Natural killer cell treated with Interleukin-12 subunit alpha and Interleukin-12 subunit beta and Interleukin-15 and Interleukin-18, amount 100 ng/mL, for 72 hours (primary cell): ENCODE measurements at places on chromosomes 5 and 9.

GRCh38 chr5:95619096-95619495 is 791 bp upstream of the GPR150 start:
- H3K4me3 ChIP-seq: peak overlapping the region; percentile 93
- no peak for DNase-seq
- peaks cover 1% of the 10 kb centered on the region for H3K36me3 ChIP-seq
- no peaks in the 10 kb centered on the region for H3K27me3 ChIP-seq
- H3K27ac ChIP-seq: peak overlapping the region; percentile 63

GRCh38 chr9:3912817-3913216 is 387.0 kb upstream of the RFX3 start:
- no peaks in the 10 kb centered on the region for H3K36me3 ChIP-seq
- H3K4me1 ChIP-seq: peaks cover 3% of the 10 kb centered on the region
- H3K4me3 ChIP-seq: no peak overlapping the region
- H3K27me3 ChIP-seq: peaks cover 21% of the 10 kb centered on the region

DNA sequence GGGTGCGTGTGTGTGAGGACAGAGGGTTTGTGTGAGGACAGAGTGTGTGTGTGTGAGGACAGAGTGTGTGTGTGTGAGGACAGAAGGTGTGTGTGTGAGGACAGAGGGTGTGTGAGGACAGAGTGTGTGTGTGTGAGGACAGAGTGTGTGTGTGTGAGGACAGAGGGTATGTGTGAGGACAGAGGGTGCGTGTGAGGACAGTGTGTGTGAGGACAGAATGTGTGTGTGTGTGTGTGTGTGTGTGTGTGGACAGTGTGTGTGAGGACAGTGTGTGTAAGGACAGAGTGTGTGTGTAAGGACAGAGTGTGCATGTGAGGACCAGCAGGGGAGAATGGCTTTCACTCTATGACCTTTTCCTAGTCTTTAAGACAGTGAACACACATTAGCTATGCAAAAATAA is 63.1 kb upstream of the UBAC1 start:
- H3K4me1 ChIP-seq: peaks cover 20% of the 10 kb centered on the region
- no peak for DNase-seq
- H3K27me3 ChIP-seq: no peaks in the 10 kb centered on the region
- no peak overlapping the region for H3K4me3 ChIP-seq
- no peaks in the 10 kb centered on the region for H3K36me3 ChIP-seq

DNA sequence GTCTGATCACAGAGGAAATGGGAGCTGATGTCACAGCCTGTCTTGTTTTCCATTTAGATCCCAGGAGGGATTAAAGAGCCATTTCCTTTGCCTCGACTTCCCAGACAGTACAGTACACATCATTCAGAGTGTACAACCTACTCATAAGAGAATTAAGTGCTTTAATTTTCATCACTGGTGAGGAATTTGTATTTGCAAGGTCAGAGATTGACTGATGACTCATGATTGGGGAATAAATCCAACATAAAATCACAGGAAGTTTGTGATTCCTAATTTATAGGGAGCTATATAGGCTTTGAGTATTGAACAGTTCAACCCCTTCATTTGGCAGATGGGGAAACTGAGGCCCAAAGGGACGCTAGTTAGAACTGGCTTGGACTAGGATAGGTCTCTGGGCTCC is 4.1 kb upstream of the TOMM5 start:
- H3K27ac ChIP-seq: no peak overlapping the region
- no peaks in the 10 kb centered on the region for H3K36me3 ChIP-seq
- DNase-seq: no peak
- peaks cover 10% of the 10 kb centered on the region for H3K4me1 ChIP-seq
- H3K27me3 ChIP-seq: peaks cover 19% of the 10 kb centered on the region

GRCh38 chr9:123081824-123082223 is 48.4 kb downstream of the GPR21 start:
- no peaks in the 10 kb centered on the region for H3K4me1 ChIP-seq
- no peak overlapping the region for H3K4me3 ChIP-seq
- no peak overlapping the region for H3K27ac ChIP-seq
- H3K36me3 ChIP-seq: peaks cover 17% of the 10 kb centered on the region
- no peaks in the 10 kb centered on the region for H3K27me3 ChIP-seq
- no peak for DNase-seq

DNA sequence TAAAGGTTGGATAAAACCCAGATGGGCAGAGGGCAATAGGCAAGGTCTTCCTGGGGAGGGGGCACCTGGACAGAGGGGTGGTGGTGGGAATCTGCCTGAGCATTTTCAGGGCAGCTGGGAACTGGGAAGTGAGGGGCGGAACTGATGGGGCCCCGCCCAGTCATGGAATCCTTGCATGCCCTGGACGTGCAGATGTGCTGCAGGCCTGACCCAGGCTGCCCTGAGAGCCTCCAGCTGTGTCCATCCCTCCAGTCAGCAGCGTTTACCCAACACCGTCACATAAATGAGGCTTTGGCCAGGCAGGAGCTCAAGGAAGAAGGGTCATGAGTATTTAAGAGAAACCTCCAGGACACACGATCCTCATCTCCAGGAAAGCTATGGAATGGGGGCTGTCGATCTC is 70.3 kb downstream of the DAB2IP start:
- no peak overlapping the region for H3K27ac ChIP-seq
- H3K4me3 ChIP-seq: no peak overlapping the region
- no peaks in the 10 kb centered on the region for H3K27me3 ChIP-seq
- peaks cover 4% of the 10 kb centered on the region for H3K4me1 ChIP-seq
- no peak for DNase-seq

DNA sequence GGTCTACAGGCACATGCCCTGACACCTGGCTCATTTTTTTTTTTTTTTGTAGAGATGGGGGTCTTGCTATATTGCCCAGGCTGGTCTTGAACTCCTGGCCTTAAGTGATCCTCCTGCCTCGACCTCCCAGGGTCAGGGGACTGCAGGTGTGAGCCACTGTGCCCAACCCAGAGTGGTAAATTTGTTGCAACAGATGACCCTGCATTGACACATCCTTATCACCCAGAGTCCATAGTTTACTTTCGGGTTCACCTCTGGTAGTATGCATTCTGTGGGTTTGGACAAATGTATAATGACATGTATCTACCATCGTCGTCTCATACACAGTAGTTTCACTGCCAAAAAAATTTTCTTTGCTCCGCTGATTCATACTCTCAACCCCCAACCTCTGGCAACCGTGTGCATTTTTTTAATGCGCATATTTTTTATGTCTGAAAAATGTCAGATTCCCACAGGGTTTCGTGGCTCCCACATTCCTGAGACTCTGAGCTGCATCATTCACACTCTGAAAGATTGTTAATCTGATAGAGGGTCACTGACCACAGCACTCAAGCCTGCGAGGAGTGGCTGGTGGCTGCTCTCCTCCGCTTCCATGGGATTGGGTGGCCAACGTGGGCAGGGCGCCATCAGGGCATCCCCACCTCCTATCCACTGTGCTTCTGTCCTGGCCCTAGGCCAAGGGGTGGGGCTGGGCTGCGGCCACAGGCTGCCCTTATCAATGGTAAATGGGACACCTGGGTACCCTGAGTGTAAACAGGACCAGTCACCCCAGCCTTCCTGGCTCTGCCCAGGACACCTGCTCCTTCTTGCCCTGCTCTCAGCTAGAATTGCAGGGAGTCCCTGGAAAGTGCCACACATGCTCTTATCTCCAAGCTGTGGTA is 9.6 kb downstream of the NDST1 start:
- DNase-seq: no peak
- H3K36me3 ChIP-seq: no peaks in the 10 kb centered on the region
- no peak overlapping the region for H3K27ac ChIP-seq
- no peak overlapping the region for H3K4me3 ChIP-seq
- peaks cover 1% of the 10 kb centered on the region for H3K4me1 ChIP-seq
- no peaks in the 10 kb centered on the region for H3K27me3 ChIP-seq

GRCh38 chr5:39775086-39775796 is 350.5 kb upstream of the DAB2 start:
- peaks cover 49% of the 10 kb centered on the region for H3K27me3 ChIP-seq
- no peak for DNase-seq
- no peak overlapping the region for H3K4me3 ChIP-seq
- no peaks in the 10 kb centered on the region for H3K36me3 ChIP-seq
- H3K27ac ChIP-seq: no peak overlapping the region

DNA sequence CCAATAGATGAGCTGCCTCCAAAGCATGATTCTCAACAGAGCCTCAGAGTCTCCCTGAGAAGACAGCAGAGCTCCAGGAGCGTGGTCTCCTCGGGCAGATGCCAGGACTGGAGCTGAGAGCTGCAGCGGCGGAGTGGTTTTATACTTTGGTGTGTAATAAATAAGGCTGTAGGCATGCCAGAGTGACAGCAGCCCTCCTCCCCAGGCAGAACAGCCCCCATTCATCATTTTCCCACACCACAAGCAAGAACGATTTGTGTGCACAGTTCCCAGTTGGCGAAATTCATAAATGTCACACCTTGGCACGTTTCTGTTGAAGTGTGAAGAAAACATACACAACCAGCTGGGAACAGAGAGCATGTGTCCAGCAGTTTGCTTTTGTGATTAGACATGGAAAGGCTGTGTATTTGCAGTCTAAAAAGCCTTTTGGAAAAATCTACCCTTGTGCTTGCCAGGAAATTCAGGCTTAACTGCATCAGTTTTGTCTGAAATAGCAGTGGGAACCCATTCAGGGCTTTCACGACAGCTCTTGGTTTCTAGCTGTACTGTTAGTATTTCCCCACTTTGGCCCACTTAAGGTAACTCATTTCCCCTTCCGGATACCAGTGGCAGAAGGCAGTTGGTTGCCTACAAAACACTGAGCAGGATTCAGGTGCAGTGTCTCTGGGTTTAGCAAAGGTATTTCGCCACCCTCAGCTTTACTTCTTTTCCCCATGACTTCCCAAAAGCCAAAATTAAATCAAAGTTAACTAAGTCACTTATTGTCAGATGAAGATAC is at the start of gene C1QTNF3:
Gene C1QTNF3, minus strand, starts transcription at position 115 of the 778 bp plus-strand sequence. Its CDS starts 88 bp downstream, at position 27.
- peaks cover 56% of the 10 kb centered on the region for H3K4me1 ChIP-seq
- H3K27ac ChIP-seq: peak within 1 kb of the TSS; percentile 72
- H3K36me3 ChIP-seq: peaks cover 4% of the 10 kb centered on the region
- no peak for DNase-seq
- peak within 1 kb of the TSS; percentile 63 for H3K4me3 ChIP-seq

- H3K27me3 ChIP-seq: no peaks in the 10 kb centered on the region
- DNase-seq: no peak
- no peaks in the 10 kb centered on the region for H3K4me1 ChIP-seq
- H3K27ac ChIP-seq: no peak overlapping the region
Measured at GRCh38 chr9:130394320-130394719, 50.4 kb upstream of the ASS1 start.

- H3K4me1 ChIP-seq: peaks cover 12% of the 10 kb centered on the region
- no peaks in the 10 kb centered on the region for H3K36me3 ChIP-seq
- no peaks in the 10 kb centered on the region for H3K27me3 ChIP-seq
- H3K27ac ChIP-seq: no peak overlapping the region
Measured at GRCh38 chr5:177458912-177459350, 12.3 kb downstream of the PRR7 start.

GRCh38 chr5:179417016-179417415 is 71.8 kb upstream of the ADAMTS2 start:
- no peaks in the 10 kb centered on the region for H3K36me3 ChIP-seq
- peak; percentile 52 for DNase-seq
- H3K27me3 ChIP-seq: peaks cover 5% of the 10 kb centered on the region
- H3K27ac ChIP-seq: no peak overlapping the region
- no peaks in the 10 kb centered on the region for H3K4me1 ChIP-seq

DNA sequence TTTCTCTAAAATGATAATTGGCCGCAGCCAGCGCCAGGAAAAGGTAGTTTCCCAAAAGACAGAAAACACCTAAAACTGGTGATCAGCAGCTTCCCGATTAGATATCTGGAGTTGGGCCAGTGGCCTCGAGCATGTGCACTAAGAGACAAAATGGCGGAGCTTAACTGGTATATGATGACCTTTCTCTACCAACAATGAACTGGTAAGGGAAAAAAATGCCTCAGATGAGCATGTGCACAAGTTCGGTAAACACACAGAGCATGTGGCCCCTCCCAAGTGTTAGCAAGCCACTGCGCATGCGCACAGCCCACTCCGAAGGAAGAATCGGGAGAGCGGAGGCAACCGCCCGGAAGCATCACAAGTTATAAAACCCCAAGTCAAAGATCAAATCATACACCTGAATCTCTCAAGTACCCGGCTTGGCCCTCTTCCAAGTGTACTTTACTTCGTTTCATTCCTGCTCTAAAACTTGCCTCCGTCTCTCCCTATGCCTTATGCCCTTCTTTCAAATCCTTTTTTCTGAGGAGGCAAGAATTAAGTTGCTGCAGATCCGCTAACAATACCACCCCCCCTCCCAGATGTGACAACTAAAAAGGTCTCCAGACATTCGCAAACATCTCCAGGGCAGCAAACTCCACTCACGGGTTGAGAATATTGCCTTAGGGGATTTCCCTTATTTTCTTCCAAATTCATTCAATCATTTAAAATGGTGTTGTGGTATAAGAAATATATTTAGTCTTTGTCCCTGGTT is 15.0 kb upstream of the PTBP3 start:
- H3K27ac ChIP-seq: peak overlapping the region; percentile 34
- peak; percentile 78 for DNase-seq
- peak overlapping the region; percentile 76 for H3K4me3 ChIP-seq
- no peaks in the 10 kb centered on the region for H3K27me3 ChIP-seq

DNA sequence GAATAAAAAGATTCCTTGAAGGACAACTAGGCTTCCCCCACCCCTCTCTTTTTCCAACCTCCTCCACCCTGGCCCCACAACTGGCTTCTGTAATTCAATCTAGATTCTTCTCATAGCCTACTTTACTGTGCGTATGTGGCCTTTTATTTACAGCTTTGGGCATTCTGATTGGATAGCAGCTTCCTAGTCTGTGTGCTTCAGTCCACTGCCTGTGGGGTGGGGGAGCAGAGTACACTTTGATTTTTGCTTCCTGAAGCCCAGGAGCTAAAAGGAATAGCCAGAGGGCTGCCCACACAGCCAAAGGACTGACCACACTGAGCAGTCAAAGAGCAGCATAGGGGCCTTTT is 30.4 kb downstream of the RUSC2 start:
- no peaks in the 10 kb centered on the region for H3K36me3 ChIP-seq
- no peak overlapping the region for H3K4me3 ChIP-seq
- no peak overlapping the region for H3K27ac ChIP-seq
- H3K4me1 ChIP-seq: no peaks in the 10 kb centered on the region
- H3K27me3 ChIP-seq: no peaks in the 10 kb centered on the region
